ENCODE measurements at places on chromosomes 6 and 20.

DNA sequence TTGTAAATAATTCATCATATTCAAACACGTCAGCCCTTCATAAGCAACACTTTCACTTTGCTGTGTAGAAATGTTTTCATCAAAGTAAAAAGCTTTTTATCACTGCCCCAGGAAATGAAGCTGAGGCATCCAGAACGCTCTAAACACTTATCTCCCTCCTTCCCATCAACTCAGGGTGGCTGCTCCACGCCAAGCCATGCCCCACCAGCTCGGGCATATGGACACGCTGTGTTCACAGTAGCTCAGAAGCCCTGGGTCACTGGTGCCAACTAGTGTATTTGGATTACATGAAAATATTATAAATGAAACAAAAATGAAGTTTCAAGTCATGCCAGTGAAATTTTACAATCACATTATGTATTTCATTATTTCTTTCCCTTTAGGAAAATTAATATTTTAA is 10.3 kb downstream of the PDE10A start:
- DNase-seq, result no peak

GRCh38 chr6:26097268-26097875 is 10.1 kb downstream of the HFE start:
- peak; percentile 64 for DNase-seq

DNA sequence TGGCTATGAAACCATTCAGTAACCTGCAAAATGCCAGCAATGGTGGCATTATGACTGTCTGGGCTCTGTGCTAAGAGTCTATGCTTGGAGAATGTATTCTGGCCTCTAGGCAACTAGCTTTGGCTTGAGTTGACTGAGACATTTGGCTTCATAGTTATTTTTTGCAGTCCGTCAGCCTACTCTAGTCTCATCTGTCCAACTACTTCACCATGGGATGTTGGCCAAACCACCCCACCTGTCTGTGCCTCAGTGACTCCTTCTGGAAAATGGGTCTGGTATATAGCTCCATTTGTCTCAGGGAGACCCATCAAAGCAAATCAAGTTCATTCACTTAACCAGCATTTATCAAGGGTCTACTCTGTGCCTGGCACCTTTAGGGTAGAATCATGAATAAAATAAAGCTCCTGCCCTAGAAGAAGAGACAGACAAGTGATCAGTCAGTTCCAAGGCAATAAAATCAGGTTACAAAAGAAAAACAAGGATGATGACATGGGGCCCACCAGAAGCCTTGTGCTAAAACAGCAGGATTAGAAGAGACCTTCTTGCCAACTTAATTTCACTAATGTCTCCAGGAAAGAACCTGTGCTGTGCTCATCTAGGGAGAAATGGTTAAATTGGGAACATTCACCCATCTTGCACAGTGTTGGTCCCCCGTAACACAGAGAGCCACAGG is 102.4 kb upstream of the ARMC2 start:
- DNase-seq, result no peak

DNA sequence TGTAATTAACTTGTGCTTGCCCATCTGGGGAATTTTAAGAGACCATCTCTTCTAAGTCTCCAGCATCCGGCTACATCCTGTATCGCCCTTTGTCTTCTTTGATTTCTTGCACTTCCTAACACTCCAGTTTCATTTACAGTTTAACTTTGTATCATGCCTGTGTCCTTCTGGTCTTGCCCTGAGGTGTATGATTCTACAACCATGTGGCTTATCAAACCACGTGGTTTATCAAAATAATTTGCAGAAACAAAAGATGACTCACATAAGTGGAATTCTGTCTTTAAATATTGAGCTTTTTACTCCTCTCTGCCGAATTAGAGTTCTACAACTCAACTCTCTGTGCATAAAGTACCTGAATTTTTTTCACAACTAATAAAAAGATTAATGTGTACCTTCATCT is 580.7 kb downstream of the KIF16B start:
- DNase-seq, result peak; percentile 7

GRCh38 chr6:126672649-126673048 is 332.7 kb downstream of the CENPW start:
- DNase-seq, result peak; percentile 70

DNA sequence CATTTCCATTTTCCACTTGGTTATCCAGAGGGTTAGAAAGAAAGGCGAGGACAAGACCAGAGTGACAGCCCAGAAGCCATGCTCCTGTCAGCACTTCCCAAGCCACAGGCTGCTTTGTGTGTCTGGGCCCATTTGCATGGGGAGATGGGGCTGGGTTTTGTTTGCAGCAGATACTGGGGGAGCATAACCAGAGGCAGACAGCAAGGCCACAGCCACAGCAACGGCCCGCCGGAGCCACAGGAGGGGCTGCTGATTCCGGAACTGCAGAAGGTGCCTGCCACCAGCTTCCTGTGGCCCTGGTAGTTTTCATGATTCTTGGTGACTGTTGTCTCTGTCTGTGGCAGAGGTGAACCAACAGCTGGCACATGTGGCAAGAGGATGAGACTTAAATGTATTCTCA is 106.6 kb downstream of the DLL1 start:
- no peak for DNase-seq

GRCh38 chr6:169574420-169574819 is 127.4 kb downstream of the WDR27 start:
- DNase-seq, result no peak

GRCh38 chr6:90870561-90870960 is 283.7 kb upstream of the MAP3K7 start:
- DNase-seq, result peak; percentile 43

DNA sequence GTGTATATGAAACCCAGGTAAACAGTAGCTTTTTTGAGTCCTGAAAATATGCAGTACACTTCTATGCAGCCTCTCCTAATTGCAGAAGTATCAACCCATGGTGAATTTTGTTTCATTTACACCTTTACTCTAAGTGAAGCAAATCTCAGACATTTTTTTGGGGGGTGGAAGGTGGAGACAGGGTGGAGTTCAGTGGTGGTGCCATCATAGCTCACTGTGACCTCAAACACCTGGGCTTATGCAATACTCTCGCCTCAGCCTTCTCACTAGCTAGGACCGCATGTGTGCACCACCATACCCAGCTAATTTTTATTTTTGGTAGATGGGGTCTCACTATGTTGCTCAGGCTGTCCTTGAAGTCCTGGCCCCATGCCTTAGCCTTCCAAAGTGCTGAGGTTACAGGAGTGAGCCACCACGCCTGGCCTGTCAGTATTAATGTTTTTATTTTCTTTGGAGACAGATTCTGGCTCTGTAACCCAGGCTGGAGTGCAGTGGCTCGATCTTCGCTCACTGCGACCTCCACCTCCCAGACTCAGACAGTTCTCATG is 80.3 kb downstream of the JARID2 start:
- no peak for DNase-seq

DNA sequence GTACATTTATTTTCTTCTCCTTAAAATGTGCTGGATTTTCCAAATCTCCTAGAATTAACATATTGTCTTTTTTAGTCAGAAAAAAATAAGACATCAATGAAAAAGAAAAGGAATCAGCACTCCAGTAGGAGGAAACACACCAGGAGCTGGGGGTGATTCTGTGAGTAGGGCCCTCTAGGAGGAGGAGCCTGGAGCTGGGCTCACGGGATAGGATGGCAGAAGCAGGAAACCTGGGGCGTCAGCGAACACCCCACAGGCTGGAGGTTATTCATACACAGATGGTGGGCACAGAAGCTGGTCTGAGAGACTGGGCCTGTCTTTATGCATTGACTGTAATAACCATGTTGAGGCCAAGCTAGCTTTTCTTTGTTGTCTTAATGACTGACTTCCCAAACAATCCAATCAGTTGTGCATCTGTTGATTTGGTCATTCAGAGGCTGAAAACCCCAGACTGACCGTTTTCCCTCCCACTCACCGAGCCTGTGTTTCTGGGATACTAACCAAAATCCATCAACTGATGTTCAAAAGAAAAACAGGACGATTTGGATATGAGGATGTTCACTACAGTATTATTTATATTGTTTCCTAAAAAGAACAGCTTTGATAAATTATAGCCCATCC is 53.1 kb downstream of the CPNE5 start:
- no peak for DNase-seq

- DNase-seq, result peak; percentile 15
These were observed 109.5 kb upstream of the RAB32 start for GRCh38 chr6:146433881-146434731.

DNA sequence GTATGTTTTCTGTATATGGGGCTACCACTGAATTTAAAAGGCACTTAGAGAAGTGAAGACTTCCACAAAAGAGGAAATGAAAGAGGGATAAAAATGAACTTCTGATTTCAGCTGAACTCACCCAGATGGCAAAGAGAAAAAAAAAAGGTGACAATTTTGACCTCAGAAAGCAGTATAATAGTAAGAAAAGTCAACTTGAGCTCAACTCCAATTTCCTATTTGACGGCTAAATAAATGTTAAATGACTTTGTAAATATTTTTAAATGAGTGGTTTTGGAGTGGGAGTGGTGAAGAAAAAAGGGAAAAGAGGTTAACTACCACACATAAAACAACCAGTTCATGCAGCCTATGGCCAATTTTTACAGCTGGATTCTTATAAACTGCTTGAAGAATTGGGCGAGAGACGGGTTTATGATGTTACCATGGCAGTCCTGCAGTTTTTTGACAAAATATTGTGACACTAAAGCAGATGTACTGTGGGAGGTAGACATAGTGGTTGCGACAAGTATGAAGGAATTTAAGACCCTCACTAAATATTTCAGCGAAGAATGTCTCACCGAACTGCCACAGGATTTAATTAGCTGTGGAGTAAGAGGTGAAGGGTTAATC is 49.8 kb upstream of the ADTRP start:
- peak; percentile 45 for DNase-seq

- DNase-seq, result peak; percentile 40
These were observed 20.4 kb downstream of the HLA-G start for GRCh38 chr6:29847871-29848630.

DNA sequence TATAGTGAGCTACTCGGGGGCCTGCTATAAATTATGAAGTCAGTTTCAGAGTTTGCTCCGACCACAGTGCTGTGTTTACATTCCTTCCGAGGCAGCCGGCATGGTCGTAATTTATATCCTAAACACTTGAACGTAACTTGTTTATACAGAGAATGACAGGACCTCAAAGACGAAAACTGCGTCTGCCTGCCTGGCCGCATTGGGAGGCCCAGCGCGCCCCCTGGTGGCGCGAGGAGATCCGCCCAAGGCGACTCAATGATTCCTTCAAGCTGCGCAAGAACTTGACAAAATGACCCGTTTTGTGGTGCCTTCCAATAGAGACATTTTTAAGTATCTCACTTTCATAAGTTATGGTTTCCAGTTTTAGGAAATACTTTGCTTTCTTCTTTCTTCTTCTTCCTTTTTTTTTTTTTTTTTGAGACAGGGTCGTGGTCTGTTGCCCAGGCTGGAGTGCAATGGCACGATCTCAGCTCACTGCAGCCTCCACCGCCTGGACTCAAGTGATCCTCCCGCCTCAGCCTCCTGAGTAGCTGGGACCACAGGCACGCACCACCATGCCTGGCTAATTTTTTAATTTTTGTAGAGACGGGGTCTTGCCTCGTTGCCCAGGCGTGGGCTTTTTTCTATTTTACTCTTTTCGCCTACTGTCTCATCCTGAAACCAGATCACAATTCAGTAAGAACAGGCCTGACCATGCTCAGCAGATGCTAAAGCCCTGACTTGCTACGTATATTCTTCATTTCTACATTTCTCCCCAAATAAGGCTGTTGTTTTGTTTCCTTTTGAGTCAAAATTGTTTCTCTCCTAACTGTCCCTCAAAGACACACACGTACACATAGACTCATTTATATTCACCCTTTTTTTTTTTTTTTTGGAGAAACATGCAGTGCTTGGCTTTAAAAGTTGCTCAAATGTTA is 7.8 kb downstream of the FOXF2 start:
- DNase-seq, result peak; percentile 70

DNA sequence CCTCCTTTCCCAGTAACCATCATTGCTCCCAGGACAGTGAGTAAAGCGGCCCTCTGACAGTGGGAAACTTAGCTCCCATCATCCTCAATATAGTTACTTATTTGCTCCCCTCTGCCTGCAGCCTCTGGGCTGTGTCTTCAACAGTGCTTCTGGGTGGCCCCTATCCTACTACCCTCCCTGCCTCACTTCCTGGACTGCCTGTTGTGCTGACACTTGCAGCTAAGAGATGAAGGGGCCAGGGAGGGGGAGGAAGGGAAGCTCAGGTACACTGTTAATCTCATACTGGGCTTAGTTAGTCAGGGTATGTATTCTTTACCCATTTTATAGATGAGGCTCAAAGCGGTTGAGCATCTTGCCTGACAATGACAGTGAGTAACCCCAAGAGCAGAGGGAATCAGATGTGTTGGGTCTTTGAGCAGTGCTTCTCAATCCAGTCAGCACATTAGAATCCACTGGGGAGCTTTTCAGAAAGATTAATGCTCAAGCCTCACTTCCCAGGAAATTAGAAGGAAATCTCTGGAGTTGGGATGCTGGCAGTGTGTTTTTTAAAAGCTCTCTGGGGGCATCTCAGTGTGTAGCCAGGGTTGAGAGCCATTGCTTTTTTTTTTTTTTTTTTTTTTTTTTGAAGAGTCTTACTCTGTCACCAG is 27.1 kb upstream of the KCNK5 start:
- no peak for DNase-seq

- no peak for DNase-seq
These were observed 99.5 kb upstream of the ZFP64 start for GRCh38 chr20:52291109-52291508.
